ENCODE measurements at places on chromosomes 6 and 20.

GRCh38 chr6:99016355-99016754 is 68.6 kb upstream of the FBXL4 start:
- no peak for DNase-seq

- DNase-seq, result no peak
These were observed 46.9 kb downstream of the OSTM1 start for GRCh38 chr6:108027594-108027993.

GRCh38 chr6:166010136-166010960 is 157.3 kb downstream of the TBXT start:
- no peak for DNase-seq

DNA sequence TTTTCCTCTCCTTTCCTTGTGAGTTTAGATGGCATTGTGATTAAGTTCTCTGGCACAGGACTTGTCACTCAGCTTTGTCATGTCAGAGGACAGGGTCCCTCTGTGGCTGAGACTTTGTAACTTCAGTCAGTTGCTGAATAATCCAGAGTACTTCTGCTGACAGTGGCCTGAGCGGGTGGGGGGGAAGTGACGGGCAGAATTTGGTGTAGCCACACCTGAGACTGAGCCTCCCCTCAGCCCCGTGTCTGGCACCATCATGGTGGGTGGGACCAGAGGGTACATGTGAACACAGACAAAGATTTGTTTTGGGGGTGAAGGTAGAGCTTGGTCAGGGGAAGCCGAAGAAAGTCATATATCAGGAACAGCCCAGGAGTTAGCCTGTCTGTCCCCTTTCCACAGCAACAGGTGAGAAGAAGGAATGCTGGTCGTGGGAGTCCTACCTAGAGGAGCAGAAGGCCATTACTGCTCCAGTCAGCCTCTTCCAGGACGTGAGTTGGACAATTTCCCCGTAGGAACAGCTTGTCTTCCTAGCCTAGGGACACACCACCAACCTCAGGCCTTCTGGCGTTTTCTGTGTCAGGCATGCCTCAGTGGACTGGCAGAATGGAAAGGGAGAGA is 20.9 kb downstream of the L3MBTL1 start:
- DNase-seq, result no peak

DNA sequence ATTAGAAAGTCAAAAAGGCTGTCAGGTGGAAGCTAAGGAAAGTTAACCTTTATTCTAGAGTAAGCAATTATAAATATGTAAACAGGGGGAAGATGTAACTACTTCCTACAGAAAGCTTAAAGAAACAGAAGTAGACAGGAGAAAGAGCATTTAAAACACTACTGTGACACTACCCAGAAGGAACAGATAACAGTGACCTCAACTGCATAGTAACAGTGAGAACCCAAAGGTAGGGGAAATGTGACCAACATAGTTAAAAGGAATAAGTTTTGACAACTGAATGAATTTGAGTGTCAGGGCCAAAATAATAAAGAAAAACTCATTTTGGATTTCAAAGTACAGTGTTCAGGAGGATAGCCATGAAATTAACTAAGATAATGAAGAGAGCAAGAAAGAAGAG is 43.5 kb downstream of the IBTK start:
- no peak for DNase-seq

GRCh38 chr20:3398681-3399252 is 8.7 kb downstream of the DNAAF9 start:
- no peak for DNase-seq

GRCh38 chr6:52946306-52946705 is 36.8 kb upstream of the GSTA3 start:
- no peak for DNase-seq

GRCh38 chr6:115137910-115138309 is 795.1 kb upstream of the HS3ST5 start:
- no peak for DNase-seq

- no peak for DNase-seq
These were observed 39.5 kb upstream of the TFAP2C start for GRCh38 chr20:56589633-56590032.

- no peak for DNase-seq
These were observed at the start of gene CPNE5 for GRCh38 chr6:36838896-36839748. TSS of gene CPNE5 (minus strand) at chr6:36839444. CDS start at chr6:36839377, 67 bp downstream.

DNA sequence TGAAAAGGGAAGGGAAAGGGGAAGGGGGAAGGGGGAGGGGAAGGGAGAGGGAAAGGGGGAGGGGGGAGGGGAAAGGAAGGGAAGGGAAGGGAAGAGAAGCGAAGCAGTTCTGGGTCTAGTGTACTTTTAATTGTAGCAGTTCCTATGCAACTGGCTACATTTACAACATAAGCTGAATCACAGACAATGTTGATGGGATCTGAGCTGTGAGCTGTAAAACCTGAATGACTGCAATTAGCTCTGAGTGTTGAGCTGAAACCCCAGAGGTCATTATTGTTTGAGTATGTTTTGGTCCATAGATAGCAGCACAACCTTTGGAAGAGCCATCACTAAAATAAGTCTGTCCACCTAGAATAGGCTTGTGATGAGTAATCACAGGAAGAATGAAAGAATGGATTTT is 7.2 kb upstream of the ABHD12 start:
- no peak for DNase-seq

- DNase-seq, result no peak
These were observed 24.3 kb downstream of the GCNT2 start for GRCh38 chr6:10545482-10545881.

- DNase-seq, result no peak
These were observed 813.0 kb downstream of the DHX35 start for GRCh38 chr20:39775110-39775509.

DNA sequence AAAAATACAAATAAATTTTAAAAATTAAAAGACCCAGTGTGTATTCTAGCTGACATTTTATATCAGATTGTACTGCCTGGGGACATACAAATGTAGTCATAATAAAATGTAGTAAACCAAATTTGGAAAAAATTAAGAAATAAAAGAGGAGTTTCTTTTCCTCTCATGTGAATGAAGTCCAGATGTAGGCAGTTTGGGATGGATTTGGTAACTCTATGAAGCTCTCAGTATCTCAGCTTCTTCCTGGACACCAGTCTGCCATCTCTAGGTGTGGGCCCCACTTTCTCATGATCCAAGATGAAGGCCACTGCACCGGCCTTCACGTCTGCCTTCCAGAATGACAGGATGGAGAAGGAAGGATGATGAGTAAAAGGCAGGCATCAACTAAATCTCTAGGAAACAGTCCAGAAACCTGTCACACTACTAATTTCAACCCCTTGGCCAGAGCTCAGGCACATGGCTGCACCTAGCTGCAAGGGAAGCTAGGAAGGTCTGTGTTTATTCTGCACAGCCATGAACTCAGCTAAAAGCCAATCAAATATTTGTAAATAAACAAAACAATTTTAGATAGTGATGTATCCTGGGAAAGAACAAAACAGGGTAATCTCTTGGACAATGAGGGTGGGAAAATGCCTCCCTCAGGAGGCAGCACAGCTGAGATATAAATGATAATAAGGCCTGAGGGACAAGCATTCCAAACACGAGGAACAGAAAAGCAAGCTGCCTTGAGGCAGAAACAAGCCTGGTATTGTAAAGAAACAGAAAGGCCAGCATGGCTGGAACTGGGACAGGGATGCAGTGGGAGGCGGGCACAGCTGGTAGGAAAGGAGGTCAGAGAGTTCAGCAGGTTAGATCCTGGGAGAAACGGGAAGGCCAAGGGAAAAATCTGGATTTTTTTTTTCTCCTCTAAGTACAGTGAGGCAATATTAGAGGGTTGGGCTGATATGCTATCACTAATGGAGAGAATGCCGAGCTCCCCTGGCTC is 88.5 kb upstream of the PTPN1 start:
- no peak for DNase-seq

DNA sequence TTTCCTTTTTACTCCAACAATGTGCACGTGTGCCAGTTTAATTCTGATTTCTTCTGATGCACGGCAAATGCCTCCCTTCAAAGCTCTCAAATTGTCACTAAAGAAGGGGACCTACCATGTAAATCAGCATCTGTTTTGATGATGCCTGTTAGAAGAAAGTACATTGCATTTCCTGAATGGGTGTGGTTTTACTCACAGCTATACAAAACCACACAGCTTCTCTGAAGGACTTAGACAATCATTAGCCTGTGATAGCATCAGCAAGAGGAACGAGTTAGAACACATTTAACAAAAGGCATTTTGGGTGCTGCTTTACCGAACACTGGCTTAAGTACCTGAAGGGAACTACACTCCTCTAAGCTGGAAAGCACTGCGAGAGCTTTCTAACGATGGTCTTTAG is 109.4 kb downstream of the ATXN1 start:
- DNase-seq, result no peak

DNA sequence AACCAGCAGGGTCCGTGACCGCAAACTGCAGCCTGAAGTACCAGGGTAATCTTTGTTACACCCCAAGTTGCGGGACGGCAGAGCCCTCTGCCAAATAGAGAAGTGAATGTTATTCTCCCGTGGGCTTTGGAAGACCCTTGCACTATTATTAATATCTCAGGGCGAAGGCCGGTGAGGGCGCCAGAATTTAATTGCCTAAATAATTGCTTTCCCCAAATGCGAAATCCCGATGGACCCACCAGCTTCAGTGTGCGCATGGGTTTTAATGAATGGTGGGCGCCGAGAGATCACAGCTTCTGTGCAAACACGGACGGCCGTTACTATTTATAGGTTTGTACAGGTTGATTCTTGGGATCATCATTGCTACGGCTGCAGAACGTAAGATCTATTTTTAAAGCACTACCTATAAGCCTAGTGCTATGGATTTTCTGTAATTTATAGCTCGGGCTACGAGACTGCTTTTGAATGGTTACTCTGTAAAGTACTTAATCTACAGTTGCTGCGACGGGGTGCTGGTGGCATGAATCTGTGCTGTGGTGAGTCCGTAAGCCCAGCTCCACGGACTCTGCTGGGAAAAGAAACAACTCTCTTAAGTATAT is 15.2 kb upstream of the PHACTR3 start:
- DNase-seq, result no peak

GRCh38 chr6:156689656-156690055 is 87.5 kb upstream of the ARID1B start:
- no peak for DNase-seq

DNA sequence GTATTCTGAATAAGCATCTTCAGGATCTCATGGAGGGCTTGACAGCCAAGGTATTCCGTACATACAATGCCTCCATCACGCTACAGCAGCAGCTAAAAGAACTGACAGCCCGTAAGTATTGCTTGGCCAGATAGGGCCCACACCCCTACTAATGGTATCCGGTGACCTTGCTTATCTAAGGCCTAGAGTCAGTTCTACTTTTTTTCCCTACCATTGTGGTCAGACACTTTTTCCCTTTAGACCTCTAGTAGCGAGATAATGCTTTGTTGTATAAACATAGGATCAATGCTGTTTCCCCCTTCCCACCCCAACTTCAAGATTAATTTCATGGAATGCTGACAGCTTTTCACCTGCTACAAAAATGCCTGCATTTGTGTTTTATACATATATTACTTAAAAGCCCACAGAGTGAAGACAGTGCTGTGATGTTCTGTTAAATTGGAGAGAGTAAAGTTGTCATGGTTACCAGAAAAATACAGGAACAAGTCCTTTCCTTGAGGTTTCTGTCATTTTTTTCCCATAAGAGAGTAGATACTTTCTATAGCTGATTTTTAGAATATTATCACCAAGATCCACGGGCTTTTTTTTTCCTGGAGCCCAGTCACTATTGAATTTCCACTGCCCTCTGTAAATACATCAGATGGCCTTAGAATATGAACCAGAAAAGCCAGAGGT is 20.9 kb upstream of the PLCG1 start:
- no peak for DNase-seq

GRCh38 chr6:116066789-116067188 is 6.1 kb upstream of the FRK start:
- DNase-seq, result no peak

DNA sequence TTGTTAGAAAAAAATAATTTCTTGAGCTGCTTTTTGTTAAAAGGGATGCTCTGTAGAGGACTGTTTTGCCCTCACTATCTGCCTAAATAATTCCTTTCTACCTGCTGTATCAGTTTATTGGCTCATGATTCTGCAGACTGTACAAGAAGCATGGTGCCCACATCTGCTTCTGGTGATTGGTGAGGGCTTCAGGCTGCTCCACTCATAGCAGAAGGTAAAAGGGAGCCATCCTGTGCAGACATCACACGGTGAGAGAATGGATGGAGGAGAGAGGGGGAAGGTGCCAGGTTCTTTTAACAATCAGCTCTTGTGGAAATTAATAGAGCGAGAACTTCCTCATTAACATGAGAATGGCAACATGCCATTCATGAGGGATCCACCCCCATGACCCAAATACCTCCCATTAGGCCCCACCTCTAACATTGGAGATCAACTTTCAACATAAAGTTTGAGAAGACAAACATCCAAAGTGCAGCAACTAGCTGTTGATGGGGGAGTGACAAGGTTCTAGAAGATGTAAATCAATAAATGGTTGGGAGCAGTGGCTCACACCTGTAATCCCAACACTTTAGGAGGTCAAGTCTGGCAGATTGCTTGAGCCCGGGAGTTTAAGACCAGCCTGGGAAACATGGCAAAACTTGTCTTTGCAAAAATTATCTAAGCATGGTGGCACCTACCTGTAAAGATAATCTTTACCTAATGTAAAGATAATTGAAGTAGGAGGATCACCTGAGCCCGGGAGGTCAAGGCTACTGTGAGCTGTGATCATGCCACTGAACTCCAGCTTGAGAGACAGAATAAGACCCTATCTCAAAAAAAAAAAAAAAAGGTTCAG is 15.7 kb upstream of the AHCY start:
- no peak for DNase-seq

GRCh38 chr20:18919996-18920395 is 106.4 kb downstream of the SCP2D1 start:
- DNase-seq, result no peak

DNA sequence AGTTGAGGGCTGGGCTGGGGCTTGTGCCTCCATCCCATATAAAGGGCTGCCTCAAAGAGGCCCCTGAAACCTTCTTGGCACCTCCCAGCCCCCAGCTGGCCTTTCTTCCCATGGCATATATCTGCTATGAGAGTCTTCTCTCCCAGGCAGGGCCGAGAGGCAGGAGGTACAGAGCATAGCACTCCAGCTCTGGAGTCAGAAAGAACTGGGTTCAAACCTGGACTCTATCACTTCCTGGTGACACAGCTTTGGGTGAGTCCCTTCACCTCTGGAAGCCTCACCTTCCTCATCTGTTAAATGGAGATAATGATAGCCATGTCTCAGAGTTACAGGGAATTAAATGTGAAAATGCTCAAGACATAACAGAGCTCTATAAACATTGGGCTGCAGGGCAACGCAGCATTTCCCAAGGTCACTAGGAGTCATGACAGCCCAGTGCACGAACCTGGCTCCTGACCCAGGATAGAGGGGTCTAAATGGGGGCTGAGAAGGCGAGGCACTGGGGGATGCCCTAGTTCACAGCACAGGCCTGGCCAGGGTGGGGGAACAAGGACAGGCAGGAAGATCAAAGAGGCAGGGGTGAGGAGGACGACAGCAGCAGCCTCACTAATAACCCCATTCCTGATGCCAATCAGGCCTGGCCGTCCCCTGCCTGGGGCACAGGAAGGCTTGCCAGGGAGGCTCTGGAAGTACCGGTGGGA is 1.9 kb downstream of the FAM83C start:
- DNase-seq, result no peak
